Islet precursor cell (in vitro differentiated cells): ENCODE measurements at places on chromosomes 6 and 20.

- peak; percentile 37 for DNase-seq
Measured at GRCh38 chr20:35021063-35021462, 65.4 kb downstream of the MYH7B start.

GRCh38 chr6:56625356-56625755 lies 17.3 kb downstream of the DST start:
- DNase-seq, result no peak

GRCh38 chr6:80357674-80358073 lies 251.2 kb downstream of the BCKDHB start:
- DNase-seq, result no peak

GRCh38 chr6:96124778-96125177 lies 109.0 kb downstream of the FUT9 start:
- DNase-seq, result no peak

DNA sequence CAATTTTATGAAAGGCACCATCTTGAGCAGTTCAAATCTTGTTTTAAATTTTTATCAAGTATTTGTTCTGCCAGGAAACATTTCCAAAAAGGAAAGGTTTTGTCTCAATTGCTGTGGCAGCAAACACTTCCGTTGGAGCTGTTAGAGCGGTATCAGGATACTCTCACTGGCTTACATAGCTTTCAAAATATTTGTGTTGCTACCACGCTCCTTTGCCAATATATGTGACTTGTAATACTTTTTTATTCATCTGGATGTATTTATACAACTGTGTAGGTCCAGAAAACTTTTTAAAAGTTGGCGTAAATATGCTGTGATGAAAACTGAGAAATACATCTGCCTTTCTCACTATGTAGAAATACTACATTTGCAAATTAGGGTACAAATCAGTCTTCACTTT lies 37.8 kb upstream of the NHSL1 start:
- DNase-seq, result no peak

DNA sequence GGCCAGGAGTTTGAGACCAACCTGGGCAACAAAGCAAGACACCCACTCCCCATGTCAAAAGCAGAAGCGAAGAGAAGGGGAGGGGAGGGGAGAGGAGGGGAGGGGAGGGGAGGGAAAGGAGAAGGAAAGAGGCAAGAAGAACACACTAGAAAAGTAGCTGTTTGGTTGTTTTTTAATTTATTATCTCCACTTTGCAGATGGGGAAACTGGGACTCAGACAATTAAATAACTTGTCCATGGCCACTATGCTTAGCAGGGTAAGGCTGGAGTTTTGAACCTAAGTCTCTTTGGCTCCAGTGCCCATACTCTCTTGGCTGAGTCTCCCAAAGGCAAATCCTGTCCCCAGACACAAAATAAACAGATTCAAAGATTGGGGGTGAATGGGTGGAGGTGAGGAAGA lies 12.4 kb upstream of the GHRH start:
- no peak for DNase-seq
